ACHN (cell line): ENCODE measurements at places on chromosomes 4 and X.

DNA sequence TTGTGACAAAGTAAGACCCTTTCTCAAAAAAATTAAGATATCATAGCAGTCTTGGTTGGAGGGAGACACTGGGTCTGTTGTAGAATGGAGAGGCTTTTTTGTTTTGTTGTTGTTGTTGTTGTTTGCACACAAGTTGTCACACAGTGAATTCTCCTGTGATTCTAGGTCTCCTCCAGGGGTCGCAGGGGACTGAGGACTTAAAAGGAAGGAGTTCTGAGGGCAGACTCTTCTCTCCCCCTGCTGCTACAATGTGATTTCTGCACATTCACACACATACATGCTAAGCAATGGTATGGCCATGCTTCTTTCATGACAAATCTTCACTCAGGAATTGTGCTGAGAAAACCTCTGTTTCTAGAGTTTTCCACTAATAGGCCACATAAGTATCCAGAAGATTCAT, 71.1 kb downstream of the ZNF732 start:
- DNase-seq = no peak

GRCh38 chrX:107589243-107589642, 39.1 kb upstream of the PRPS1 start:
- DNase-seq = no peak

GRCh38 chrX:149539283-149540130, 1.3 kb upstream of the EOLA1 start:
- peak; percentile 83 for DNase-seq

DNA sequence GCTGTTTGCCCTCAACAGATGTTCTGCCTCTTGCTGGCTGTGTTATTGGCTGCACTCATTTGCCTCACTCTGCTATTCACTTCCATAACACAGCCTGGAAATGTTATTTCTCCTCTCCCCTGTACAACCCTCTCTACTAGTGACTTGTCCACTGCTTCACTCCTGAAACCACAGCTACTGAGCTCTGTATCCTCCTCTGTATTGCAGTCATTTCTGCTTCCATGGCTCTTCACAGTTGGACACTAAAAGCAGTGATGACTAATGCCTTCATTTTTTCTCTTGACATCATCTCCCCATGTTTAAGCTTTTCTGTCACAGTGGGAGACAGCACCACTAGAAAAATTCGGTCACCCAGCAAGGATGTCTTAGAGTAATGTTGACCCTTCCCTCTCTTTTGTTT, 123.0 kb upstream of the PPP1R2C start:
- no peak for DNase-seq
